ENCODE measurements at places on chromosomes 16 and 17. TPM values are rescaled to one million over a fixed set of nuclear protein-coding genes. Genes with fewer than 3 reads are reported as not detected.

C16orf96 gene
- total RNA-seq, result not detected

AIPL1 gene
- not detected for total RNA-seq

SPATA33 gene
- 14.6 TPM for total RNA-seq

CCL16 gene
- total RNA-seq, result not detected

EPX gene
- total RNA-seq, result not detected

NUPR1 gene
- not detected for total RNA-seq

CYLD gene
- total RNA-seq, result 178 TPM

CTDNEP1 gene
- 190 TPM for total RNA-seq

FOXF1 gene
- total RNA-seq, result not detected

LRRC59 gene
- 117 TPM for total RNA-seq

TLCD2 gene
- 0.14 TPM for total RNA-seq

BBS2 gene
- 8.5 TPM for total RNA-seq

RND2 gene
- 0.07 TPM for total RNA-seq

PRSS8 gene
- total RNA-seq, result not detected

SLFN14 gene
- 0.07 TPM for total RNA-seq

TRAPPC1 gene
- total RNA-seq, result 150 TPM

IGF2BP1 gene
- total RNA-seq, result 0.09 TPM

RNF40 gene
- 100 TPM for total RNA-seq

MRPL45 gene
- total RNA-seq, result 42.9 TPM

MGAT5B gene
- total RNA-seq, result 0.21 TPM

SCNN1G gene
- not detected for total RNA-seq

LCMT1 gene
- total RNA-seq, result 38.7 TPM

TAF15 gene
- 338 TPM for total RNA-seq

PRAC2 gene
- total RNA-seq, result not detected

GTF3C1 gene
- total RNA-seq, result 54.3 TPM

FBXW10B gene
- 0.35 TPM for total RNA-seq

TBC1D3H gene
- total RNA-seq, result not detected

GINS2 gene
- 93.0 TPM for total RNA-seq

KRTAP3-1 gene
- total RNA-seq, result not detected

MT1M gene
- not detected for total RNA-seq

HEATR3 gene
- 29.2 TPM for total RNA-seq

KRTAP3-2 gene
- total RNA-seq, result not detected

CLEC18B gene
- total RNA-seq, result 0.21 TPM

MMP2 gene
- total RNA-seq, result not detected

PRDM7 gene
- total RNA-seq, result not detected

CUEDC1 gene
- 0.58 TPM for total RNA-seq

C16orf74 gene
- total RNA-seq, result 0.19 TPM

CALB2 gene
- total RNA-seq, result not detected

PPP1R1B gene
- not detected for total RNA-seq

MTHFSD gene
- 29.1 TPM for total RNA-seq

TK1 gene
- 66.7 TPM for total RNA-seq

NKD1 gene
- total RNA-seq, result 1.7 TPM

PRSS22 gene
- not detected for total RNA-seq

BFAR gene
- 63.4 TPM for total RNA-seq

C16orf46 gene
- 0.54 TPM for total RNA-seq

TLCD3B gene
- 1.8 TPM for total RNA-seq

CDH16 gene
- total RNA-seq, result not detected

MMP25 gene
- total RNA-seq, result 8.1 TPM
